ENCODE measurements at places on chromosomes 2 and 18.

DNA sequence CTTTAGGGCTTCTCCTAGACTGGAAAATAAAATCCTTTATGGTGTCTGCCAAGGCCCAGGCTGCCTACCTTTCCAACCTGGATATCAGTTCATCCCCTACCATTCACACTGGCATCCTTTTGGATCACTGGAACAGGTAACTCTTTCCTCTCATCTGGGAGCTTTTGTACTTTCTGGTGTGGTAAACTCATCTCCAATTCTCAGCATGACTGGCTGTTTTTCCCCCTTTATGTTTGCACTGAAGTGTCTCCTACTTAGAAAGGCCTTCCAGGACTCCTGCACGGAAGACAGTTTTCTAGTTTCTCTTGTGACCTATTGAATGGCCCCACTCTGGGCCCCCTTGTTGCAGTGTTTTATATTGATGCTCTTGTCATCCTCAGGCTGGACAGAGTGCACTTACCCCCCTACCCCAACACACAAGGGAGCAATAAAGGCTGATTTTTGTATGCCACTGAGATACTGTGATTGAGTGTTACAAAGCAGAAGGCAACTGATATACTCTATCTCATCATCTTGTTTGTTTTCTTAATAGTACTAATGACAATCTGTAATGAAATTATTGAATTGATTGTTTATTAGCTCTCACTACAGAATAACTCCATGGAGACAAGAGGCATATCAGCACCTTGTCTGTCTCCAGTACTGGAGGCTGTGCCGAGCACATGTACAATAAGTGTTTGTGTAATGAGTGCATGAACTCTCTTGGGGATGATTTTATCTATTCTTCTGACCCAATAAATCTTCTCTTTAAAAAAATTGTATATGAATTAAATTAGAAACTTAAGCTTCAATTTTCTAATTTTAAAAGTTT lies 129.9 kb downstream of the PIEZO2 start:
- DNase-seq = no peak

DNA sequence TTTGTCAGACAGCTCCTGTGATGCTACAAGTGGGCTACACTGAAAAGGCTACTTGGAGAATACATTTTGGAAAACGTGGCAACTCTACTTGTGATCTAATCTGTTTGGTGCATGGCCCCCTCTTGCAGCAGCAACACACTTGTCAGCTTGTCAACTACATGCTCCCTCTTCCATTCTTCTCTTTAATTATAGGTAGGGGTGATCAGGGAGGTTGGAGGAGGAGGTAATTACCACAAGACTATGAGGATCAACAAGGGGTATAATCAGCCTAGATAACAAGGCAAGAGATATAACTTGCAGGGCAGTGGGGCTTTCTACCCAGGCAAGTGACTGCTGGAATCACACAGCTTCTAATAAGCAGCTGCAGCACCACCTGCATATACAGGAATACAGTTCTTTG lies 104.9 kb downstream of the ACVR1 start:
- no peak for DNase-seq

GRCh38 chr2:128410035-128410757 lies 91.5 kb upstream of the HS6ST1 start:
- peak; percentile 54 for DNase-seq

DNA sequence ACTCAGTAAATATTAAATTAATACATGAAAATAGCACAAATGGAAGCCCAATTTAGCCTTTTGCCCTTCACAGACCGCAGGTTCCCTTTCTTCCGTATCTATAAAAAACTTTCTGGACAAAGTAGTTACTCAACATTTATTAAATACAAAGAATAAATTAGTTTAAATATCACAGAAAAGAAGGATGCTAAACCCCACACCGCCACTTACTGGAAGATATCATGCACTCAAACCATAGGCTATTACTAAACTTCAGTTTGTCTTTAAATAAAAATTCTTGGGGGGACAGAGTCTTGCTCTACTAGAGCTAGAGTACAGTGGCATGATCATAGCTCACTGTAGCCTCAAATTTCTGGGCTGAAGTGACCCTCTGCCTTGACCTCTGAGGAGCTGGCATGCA lies 120.7 kb upstream of the FHL2 start:
- DNase-seq = no peak

- DNase-seq = no peak
These were observed 422.1 kb upstream of the DSEL start for GRCh38 chr18:67938660-67939059.
